Progenitor cell of endocrine pancreas (in vitro differentiated cells): ENCODE measurements at places on chromosomes 11 and 22. TPM values are rescaled to one million over a fixed set of nuclear protein-coding genes. Genes with fewer than 3 reads are reported as not detected.

DNA sequence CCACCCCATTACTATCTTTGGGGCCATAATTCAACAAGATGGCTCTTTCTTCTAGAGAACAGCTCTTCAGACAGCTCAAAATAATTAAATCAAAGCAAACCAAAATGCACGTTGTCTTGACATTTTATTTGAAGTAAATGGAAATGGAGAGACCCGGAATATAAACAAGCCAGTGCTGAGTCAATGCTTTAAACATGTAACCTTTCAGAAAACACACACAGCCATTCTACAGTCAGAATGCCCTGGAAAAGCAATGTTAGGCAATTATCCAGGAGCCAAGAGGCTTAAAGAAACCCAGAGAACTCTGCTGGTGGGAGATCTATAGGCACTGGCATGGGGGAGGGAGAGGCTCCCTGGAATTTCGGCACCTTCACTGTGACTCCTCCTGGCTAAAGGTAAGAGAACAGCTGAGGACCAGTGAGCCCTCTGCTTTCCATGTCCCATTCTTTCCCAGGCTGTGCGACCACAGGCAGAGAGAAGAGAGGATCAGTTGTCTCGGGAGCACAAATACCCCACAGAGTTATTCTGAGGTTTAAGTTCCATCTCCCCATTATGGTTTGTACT, 254.0 kb upstream of the CCDC90B start:
- peaks cover 1% of the 10 kb centered on the region for H3K4me1 ChIP-seq
- H3K36me3 ChIP-seq, result no peaks in the 10 kb centered on the region
- no peak for DNase-seq
- no peak overlapping the region for H3K4me3 ChIP-seq
- no peak overlapping the region for H3K27ac ChIP-seq

DNA sequence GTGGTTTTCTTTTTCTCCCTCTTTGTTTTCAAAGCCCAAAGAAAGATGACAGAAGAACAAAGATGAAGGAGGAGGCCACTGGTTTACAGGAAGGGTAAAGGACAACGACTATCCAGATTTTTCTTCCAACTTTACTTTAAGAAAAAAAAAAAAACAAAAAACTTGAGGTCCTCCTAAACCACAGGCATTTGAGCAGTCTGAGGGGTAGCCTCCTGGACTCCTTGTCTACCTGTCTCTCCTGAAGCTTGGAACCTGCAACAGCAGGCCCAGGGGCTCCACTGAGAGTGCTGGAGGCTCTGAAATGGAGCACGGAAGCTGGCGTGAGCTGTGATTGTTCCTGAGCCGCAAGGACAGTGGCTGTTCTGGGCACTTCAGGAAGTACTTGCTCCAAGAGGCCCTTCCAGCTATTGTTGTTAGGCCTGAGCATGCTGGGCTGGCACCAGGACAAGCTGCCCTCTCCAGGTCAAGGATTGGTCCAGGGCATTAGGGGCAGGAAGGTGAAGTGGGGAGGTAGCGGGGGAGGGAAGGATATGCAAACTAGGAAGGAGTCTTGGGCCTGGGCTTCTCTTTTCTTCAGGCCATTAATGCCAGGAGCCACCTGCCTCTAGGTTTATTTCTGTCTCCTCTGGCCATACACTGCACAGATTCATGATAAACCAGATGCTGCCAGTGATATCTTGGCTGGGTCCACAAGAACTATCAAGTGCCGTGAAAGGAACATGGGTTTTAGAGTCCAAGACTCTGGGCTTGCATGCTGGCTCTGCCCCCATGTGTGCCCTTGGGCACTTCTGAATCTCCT, 147.3 kb downstream of the CCDC34 start:
- peaks cover 7% of the 10 kb centered on the region for H3K36me3 ChIP-seq
- no peak overlapping the region for H3K4me3 ChIP-seq
- H3K4me1 ChIP-seq, result peaks cover 38% of the 10 kb centered on the region
- no peaks in the 10 kb centered on the region for H3K27me3 ChIP-seq

GRCh38 chr22:50544746-50545253, 899 bp upstream of the KLHDC7B start:
- DNase-seq, result no peak
- peaks cover 23% of the 10 kb centered on the region for H3K27me3 ChIP-seq
- H3K27ac ChIP-seq, result no peak overlapping the region
- no peaks in the 10 kb centered on the region for H3K36me3 ChIP-seq

The GAL3ST1 gene
- total RNA-seq, result 21.6 and 23.7 TPM in 2 replicates

The C11orf21 gene
- total RNA-seq, result 0.69 and 0.87 TPM in 2 replicates

The OR8K5 gene
- total RNA-seq, result not detected in 2 replicates
